ENCODE measurements at places on chromosomes 13 and 19.

GRCh38 chr13:40371531-40372125, 294.8 kb downstream of the FOXO1 start:
- no peak for DNase-seq

- no peak for DNase-seq
Measured at GRCh38 chr19:807627-808422, 10.6 kb downstream of the PTBP1 start.

- no peak for DNase-seq
Measured at GRCh38 chr19:45643927-45644771, 5.0 kb upstream of the EML2 start.

- no peak for DNase-seq
Measured at GRCh38 chr19:33669376-33669775, 47.6 kb downstream of the CHST8 start.

DNA sequence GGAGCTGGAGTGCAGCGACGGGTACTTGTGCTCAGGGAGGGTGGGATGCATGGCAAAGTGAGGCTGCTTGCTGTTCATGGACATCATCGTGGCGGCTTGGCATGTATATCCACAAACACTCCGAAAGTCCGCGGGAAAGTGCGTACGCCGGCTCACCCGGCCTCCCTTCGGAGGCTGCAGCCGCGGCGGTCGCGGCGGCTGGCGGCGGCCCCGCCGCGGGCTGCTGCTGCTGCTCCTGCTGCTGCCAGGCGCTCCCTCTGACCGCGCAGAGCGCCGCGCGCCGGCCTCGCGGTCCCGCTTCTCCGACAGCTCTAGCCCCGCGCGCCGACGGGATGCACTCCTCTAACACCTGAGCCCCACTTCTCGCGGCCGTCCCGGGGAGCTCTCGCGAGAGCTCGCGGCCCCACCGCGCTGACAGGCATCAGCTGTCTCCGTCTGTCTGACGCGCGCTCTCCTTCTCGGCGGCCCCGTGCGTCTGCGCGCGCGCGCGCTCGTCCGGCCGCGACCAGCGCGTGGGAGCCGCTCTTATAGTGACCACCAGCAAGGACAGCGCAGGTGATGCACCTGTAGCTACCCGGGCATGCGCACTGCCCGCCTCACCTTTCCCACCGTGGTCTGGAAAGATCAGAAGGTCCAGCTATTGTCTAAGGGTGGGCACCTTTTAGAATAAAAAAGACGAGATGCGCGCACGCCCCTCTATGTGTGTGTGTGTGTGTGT, at the start of gene POU4F1:
TSS of gene POU4F1 (minus strand) at position 313 of the 718 bp plus-strand sequence. CDS start at position 87, 226 bp downstream.
- no peak for DNase-seq

- no peak for DNase-seq
Measured at GRCh38 chr13:44159633-44160279, 213.9 kb upstream of the SERP2 start.

DNA sequence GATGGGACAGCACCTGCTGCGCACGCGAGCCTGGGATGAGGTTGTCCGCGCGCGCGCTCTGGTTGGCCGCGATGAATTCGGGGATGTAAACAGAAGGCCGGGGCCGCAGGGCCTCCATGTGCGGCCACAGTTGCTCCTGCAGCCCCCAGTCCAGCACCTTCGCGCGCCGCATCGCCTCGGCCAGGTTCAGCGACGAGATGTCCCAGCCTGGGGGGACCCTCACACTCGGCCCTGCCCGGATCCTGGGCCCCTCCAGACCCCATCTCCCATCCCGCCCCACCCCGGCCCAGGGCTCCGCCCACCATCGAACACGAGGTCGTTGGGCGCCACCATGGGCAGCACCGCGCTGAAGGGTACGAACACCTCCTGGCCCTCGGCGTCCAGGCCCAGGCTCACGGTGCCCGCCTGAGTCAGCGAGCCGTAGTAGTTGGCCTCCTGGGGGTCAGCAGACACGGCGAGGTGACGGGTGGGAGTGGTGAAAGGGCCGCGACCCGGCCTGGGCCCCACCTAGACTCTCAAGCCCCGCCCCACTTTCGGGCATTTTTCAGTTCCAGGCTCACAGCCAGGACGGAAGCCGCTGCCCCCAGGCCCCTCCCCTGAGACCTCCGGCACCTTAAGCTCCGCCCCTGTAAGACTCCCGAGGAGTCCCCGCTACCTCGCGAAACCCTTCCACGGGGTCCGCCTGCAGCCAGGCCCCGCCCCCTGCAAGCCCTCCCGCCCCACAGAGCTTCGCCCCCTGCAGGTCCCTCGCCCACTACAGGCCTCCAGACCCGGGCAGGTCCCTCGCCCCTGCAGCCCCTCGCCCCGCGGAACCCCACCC, 1.1 kb downstream of the ISYNA1 start:
- DNase-seq = no peak

GRCh38 chr13:32443111-32443510, 15.2 kb upstream of the N4BP2L1 start:
- no peak for DNase-seq

- DNase-seq = no peak
Measured at GRCh38 chr19:12543855-12544254, 7.4 kb downstream of the ZNF564 start.

- DNase-seq = no peak
Measured at GRCh38 chr13:25181597-25181996, 9.5 kb upstream of the AMER2 start.

GRCh38 chr13:76349700-76350099, 536.5 kb downstream of the KCTD12 start:
- DNase-seq = no peak

GRCh38 chr13:72093262-72093661, 226.3 kb upstream of the DACH1 start:
- DNase-seq = no peak

- DNase-seq = no peak
Measured at GRCh38 chr19:49210108-49210900, 52.7 kb downstream of the TRPM4 start.

GRCh38 chr13:24284889-24285565, 24.4 kb upstream of the C1QTNF9 start:
- no peak for DNase-seq

DNA sequence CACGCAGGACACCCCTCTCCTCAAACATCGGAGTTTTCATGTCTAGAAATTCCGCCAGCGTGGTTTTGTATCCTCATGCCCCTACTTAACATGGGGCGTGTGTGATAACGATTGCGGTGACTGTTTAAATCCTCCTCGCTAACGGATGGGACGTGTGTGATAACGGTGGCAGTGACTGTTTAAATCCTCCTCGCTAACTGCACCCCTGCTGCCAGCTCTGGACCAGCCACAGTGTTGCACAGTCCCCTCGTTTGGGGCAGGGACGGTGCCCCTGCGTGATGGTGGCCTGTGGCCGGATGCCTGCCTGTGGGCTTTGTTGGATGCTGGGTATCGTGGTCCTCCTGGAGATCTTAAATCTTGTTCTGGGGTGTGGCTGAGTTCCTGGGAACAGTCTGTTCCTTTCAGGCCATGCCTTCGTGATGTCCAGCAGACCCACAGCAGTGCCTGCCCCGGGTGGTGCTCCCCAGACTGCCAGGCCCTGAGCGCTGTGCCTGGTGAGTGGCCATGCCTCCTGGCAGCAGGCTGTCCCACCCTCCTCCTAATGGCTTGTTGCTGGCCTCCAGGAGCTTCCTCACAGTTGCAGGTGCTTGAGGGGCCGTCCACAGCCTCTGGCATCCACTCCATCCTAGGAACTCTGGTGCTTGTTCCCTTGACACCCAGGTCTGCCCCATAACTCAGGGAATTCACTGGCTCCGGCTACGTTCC, 122.5 kb upstream of the MCF2L start:
- DNase-seq = no peak

GRCh38 chr13:35833608-35834275, 297.4 kb downstream of the DCLK1 start:
- DNase-seq = no peak

DNA sequence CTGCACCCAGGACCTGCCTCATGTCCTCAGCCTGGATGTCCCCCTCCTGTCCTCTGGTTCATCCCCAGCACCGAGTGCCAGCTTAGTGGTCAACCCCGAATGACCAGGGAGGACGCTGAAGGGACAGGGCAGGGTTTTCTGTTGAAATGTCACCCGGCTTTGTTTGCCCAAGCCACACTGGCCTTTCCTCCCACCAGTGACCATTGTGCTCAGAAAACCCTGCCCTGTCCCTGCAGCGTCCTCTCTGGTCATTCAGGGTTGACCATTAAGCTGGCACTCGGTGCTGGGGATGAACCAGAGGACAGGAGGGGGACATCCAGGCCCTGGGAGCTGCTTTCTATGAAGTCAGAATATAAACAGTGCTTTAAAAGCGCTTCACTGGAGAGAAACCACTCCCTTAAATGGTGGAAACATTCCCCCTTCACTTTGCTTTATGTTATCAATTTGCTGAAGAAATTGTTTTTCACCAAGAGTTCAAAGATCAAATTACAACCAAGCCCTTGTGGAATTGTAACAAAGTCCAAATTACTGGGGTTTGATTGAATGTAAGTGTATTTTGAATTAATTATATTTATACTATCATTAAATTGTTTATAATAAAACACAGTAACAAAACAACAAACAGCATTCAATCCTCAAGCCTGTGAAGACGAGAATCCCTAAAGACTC, 21.4 kb downstream of the CARS2 start:
- DNase-seq = no peak

- DNase-seq = peak; percentile 84
Measured at GRCh38 chr19:44770550-44771257, 7.0 kb upstream of the CBLC start.

GRCh38 chr13:51858433-51859247, 3.1 kb upstream of the CCDC70 start:
- DNase-seq = no peak

DNA sequence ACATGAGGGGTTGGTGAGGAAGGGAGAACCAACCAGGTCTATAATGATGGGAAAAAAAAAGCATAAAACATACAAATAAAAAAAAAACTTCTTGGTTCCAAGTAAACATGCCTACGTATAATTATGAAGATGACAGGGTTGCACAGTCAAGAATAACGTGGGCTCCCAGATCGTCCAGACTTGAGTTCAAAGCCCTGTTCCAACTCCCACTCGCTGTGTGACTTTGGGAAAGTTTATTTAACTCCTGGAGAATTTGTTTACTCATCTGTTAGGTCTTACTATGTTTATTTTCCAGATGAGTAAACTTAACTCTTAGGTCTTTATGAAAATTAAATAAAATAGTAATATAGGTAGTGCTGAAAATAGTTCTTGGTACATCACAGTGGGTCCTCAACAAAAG, 13.8 kb downstream of the STARD13 start:
- DNase-seq = no peak

GRCh38 chr19:53311044-53311443, 22.5 kb upstream of the ZNF845 start:
- no peak for DNase-seq

GRCh38 chr19:3369337-3370213, 3.2 kb downstream of the NFIC start:
- no peak for DNase-seq

DNA sequence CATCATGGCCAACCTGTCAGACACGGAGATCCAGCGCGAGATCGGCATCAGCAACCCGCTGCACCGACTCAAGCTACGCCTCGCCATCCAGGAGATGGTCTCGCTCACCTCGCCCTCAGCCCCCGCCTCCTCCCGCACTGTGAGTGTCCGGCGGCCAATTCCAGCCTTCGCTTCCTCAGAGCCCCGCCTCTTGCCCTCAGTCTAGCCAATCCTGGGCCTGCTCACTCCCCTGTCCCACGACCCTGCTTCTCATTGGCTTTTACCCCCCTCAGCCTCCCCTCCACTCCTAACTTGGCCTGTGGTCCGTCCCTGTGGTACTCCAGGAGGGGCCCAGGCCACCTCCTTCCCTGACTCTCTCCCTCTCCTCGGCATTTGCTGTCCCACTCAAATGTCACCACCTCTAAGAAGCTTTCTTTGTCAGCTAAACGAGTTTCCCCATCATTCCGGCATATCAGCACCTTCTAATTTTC, 12.3 kb downstream of the HRC start:
- DNase-seq = peak; percentile 75

GRCh38 chr13:90585392-90585791, 762.1 kb upstream of the MIR17HG start:
- DNase-seq = no peak

DNA sequence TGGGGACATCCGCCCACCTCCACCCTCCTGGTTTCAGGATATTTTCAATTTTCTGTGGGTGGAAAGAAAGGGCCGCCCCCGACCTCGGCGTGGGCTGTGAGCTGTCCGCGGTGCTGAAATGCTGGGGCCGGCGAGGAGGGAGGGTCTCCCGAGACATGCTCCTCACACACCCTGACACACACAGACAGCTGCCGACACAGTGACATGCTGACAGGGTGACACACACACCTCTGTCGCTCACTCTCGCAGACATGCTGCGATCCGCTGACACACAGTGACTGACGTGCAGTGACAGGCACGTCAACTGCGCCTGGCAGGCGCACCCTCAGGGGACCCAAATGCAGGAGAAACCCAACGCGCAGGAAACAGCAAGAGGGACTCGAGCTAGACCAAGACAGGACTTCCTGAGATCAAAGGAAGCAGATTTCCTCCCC, 25.1 kb upstream of the MEIS3 start:
- DNase-seq = no peak

GRCh38 chr13:43787518-43787891, 733 bp upstream of the ENOX1 start:
- no peak for DNase-seq

DNA sequence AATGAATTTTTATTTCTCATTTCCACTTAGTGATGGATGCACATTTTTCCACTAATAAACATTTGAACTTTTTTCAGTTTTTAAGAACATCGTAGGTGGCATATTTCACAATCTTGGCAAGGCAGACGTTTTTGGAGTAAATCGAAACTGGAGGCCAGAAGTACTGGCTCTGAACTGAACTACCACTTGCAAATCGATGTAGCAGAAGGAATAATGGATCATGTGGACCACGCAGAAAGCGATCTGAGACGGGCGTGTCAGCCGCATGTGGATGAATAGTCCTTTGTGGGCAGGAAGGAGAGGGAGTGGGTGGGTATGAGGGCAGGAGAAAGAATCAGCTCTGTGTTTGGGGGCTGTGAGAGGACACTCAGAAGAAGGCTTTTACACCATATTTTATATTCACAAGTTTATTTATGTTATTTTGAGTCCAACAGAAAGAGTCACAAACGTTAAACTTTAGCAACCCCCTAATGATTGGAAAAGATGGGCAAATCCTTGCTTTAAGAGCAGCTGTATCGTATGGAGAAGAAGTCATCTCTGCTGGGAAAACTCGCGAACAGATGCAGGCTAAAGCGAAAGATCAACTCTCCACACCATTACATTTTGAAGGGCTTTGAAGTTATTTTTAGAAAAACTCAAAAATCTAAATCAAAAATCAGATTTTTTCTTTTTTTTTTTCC, 90.5 kb downstream of the COL4A2 start:
- no peak for DNase-seq

DNA sequence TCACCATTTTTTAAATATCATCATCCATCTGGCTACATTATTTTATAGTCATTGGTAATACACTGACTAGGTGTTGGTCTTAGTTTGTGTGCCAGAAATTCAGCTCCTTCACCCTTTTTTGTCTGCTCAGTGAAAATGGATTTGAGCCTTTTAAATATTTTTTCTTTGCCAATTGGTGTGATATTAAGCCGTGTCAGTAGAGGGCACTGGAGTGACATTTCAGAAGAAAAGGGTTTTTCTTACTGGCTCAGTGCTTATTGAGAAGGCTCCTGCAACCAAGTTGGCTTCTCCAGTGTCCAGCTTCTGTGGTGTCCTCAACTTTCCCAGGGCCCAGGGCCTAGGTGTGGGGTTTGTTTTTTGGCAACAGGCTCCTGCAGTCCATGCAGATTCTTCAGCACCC, 546.6 kb downstream of the DACH1 start:
- no peak for DNase-seq

- peak; percentile 27 for DNase-seq
Measured at GRCh38 chr19:46828484-46828883, 22.2 kb downstream of the AP2S1 start.

- no peak for DNase-seq
Measured at GRCh38 chr19:29245215-29245614, 32.3 kb upstream of the UQCRFS1 start.

- no peak for DNase-seq
Measured at GRCh38 chr19:19403373-19403901, 2.0 kb upstream of the GATAD2A start.

Measured in GM04504 (cell line).